ENCODE measurements at places on chromosomes 1 and 21. TPM values are rescaled to one million over a fixed set of nuclear protein-coding genes. Genes with fewer than 3 reads are reported as not detected.
A peak's percentile ranks its signal among the peaks of the same experiment; 100 is the strongest.

C8A gene
- 0.10 TPM for total RNA-seq

DNA sequence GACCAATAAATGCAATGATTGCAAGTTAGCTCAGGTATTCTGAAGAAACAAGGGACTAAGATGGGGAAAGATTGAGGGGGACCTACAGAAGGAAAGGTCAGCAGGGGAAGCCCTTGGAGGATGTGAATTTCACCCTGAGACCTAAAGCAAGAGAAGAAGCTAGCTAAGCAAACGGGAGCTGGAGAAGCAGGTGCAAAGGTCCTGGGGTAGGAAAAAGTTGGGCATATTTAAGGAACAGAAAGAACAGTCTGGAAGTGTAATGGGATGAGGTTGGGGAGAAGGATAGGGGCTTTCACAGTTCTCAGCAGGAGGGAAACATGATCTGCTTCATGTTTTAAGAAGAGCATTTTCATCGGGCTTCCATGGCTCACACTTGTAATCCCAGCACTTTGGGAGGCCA, 89.7 kb upstream of the SLC45A1 start:
- H3K27me3 ChIP-seq: no peaks in the 10 kb centered on the region
- no peak overlapping the region for H3K27ac ChIP-seq
- peaks cover 55% of the 10 kb centered on the region for H3K4me1 ChIP-seq

- no peak overlapping the region for H3K27ac ChIP-seq
- H3K27me3 ChIP-seq: no peaks in the 10 kb centered on the region
- H3K36me3 ChIP-seq: no peaks in the 10 kb centered on the region
- no peak overlapping the region for H3K4me3 ChIP-seq
- DNase-seq: no peak
Observed at GRCh38 chr1:21761052-21761451, 21.9 kb downstream of the USP48 start.

- H3K4me3 ChIP-seq: no peak overlapping the region
- peaks cover 3% of the 10 kb centered on the region for H3K4me1 ChIP-seq
- no peak for DNase-seq
- no peaks in the 10 kb centered on the region for H3K36me3 ChIP-seq
Observed at GRCh38 chr21:39148975-39149374, 34.3 kb downstream of the PSMG1 start.

- peak; percentile 19 for DNase-seq
- no peaks in the 10 kb centered on the region for H3K4me1 ChIP-seq
- no peak overlapping the region for H3K4me3 ChIP-seq
- no peak overlapping the region for H3K27ac ChIP-seq
- no peaks in the 10 kb centered on the region for H3K36me3 ChIP-seq
- H3K27me3 ChIP-seq: 0 out of 2 replicates have a peak, but pooled peaks cover 3% of the 10 kb centered on the region
Observed at GRCh38 chr1:5686195-5686594, 306.0 kb downstream of the NPHP4 start.

CLDN19 gene
- total RNA-seq: not detected

DNA sequence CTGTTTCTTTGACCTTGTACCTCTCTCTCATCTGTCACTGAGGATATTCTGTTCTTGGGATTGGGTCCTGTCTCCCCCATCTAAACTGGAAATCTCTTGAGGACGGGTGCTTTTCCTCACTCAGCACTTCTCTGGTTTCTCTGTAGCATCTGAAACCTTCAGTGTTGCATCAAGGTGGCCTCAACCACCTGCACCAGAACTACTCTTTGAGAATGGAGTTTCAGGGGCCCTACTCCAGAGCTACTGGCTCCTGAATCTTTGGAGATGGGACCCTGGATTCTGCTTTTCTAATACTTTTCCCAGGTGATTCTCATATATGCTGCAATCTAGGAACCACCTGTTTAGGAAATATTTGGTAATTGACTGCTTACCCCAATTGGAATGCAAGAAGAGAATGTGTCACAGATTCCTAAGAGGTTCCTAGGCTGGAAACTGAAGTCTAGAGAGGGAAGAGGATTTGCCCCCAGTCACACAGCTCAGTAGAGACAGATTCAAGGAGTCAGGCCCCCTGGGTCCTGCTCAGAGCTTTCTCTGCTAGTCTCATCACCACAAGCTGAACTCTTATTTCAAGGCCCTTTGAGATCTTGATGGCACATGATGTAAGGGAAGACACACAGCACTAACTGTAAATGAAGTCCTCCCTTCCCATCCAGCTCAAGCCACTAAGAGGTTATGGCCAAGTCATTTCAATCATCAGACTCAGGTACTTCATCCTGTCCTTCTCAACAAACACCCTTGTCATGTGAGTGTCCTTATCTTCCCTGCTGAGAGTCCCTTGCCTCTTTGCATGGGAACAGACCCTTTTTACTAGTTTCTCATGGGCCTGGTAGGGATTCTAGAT, 48.7 kb downstream of the EIF2D start:
- H3K27ac ChIP-seq: no peak overlapping the region
- no peaks in the 10 kb centered on the region for H3K27me3 ChIP-seq
- DNase-seq: no peak
- no peaks in the 10 kb centered on the region for H3K36me3 ChIP-seq
- H3K4me3 ChIP-seq: no peak overlapping the region
- no peaks in the 10 kb centered on the region for H3K4me1 ChIP-seq

GRCh38 chr1:96427616-96428015, 294.0 kb upstream of the PTBP2 start:
- no peak for DNase-seq
- no peak overlapping the region for H3K27ac ChIP-seq
- no peak overlapping the region for H3K4me3 ChIP-seq
- no peaks in the 10 kb centered on the region for H3K27me3 ChIP-seq

LRRIQ3 gene
- total RNA-seq: 1.1 TPM
